Caco-2 (cell line): ENCODE measurements at places on chromosomes 4 and X.

DNA sequence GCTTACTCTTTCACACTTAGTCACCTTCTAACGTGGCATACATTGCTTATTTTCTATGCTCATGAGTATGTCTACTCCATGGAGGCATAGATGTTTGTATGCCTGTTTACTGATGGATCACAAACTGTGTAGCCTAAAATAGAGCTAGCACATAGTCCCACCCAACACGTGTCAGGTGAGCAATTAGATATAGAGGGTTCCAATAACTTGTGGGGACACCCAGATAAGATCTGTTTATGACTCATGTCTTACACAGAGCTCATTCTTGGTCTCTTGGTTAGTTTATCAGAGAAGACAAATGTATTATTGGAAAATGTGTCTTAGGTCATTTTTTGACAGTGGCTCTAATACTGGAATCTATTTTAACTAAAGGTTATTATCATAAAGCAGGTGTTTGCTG is 6.8 kb downstream of the ZFP42 start:
- H3K4me3 ChIP-seq, result no peak overlapping the region
- DNase-seq, result no peak
- H3K36me3 ChIP-seq, result no peaks in the 10 kb centered on the region
- H3K27ac ChIP-seq, result no peak overlapping the region

DNA sequence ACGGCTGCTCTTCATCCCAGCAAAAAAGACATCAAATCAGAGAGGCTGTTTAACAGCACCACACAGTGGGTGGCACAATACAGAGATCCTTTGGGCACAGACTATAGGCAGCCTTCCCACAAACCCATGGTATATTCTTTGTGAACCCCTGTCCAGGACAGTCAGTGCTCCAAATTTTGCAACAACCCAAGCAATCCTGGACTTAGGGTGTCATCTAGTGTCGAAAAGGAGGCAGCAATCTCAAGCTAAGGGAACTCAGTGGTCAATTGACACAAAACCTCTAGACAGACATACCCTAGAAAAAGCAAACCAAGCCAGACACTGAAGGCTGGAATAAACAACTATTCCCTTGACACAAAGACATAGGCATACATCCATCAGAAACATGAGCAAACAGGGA is 137.4 kb downstream of the BMP15 start:
- H3K4me3 ChIP-seq, result no peak overlapping the region
- DNase-seq, result no peak
- H3K4me1 ChIP-seq, result no peaks in the 10 kb centered on the region
- H3K27ac ChIP-seq, result no peak overlapping the region
- no peaks in the 10 kb centered on the region for H3K36me3 ChIP-seq
- H3K27me3 ChIP-seq, result no peaks in the 10 kb centered on the region

DNA sequence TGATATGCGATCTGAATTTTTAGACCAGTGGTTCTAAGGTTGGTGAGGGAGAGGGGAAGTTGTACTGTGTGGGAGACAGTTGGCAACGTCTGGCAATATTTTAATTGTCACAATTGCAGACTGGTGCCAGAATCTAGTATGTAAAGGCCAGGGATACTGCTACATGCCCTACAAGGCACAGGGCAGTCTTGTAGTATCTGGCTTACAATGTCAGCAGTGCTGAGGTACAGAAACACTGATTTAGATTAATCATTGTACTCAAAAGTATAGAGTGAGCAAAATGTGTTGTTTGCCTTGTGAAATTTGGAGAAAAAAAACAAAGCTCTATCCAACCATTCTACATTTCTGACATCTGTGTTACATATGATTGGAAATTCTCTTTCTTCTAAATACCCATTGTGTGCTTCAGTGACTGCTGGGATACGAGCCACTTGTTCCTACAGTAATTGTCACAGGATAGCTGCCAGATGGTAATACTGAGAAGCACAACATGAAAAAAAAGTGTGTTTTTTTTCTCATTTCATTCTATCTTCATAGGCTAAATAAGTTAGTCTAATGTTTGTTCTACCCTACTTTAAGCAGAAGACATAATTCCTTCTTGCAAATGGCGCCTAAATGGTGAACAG is 526.7 kb upstream of the AGA start:
- no peak for DNase-seq
- no peaks in the 10 kb centered on the region for H3K27me3 ChIP-seq
- H3K36me3 ChIP-seq, result no peaks in the 10 kb centered on the region
- H3K4me3 ChIP-seq, result no peak overlapping the region
- no peaks in the 10 kb centered on the region for H3K4me1 ChIP-seq

DNA sequence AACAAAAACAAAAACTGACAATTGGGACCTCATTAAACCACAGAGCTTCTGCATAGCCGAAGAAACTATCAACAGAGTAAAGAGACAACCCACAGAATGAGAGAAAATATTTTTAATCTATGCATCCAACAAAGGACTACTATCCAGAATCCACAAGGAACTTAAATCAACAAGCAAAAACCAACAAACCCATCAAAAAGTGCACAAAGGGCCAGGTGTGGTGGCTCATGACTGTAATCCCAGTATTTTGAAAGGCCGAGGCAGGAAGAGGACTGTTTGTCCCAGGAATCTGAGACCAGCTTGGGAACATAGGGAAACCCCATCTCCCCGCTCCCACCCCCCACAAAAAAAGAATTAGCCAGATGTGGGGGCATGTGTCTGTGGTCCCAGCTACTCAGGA is 10.7 kb downstream of the C4orf51 start:
- no peak for DNase-seq
- H3K4me1 ChIP-seq, result no peaks in the 10 kb centered on the region
- no peak overlapping the region for H3K4me3 ChIP-seq

DNA sequence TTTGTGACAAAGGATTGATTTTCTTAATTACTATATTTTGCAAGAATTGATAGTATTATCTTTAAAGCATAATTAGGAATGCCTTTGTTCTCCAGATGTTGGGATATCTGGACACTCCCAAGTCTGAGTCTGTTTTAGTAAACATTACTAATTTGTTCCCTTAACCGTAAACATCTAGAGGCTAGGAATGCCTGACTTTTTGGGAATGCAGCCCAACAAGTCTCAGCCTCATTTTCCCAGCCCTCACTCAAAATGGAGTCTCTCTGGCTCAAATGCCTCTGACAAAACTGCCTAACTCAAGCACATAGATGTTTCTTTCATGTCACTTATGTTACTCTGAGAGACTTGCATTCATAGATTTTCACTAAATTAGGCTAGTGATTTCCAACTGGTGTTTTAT is 297.0 kb upstream of the CLNK start:
- peak; percentile 27 for DNase-seq
- no peaks in the 10 kb centered on the region for H3K27me3 ChIP-seq
- H3K4me1 ChIP-seq, result peaks cover 28% of the 10 kb centered on the region

DNA sequence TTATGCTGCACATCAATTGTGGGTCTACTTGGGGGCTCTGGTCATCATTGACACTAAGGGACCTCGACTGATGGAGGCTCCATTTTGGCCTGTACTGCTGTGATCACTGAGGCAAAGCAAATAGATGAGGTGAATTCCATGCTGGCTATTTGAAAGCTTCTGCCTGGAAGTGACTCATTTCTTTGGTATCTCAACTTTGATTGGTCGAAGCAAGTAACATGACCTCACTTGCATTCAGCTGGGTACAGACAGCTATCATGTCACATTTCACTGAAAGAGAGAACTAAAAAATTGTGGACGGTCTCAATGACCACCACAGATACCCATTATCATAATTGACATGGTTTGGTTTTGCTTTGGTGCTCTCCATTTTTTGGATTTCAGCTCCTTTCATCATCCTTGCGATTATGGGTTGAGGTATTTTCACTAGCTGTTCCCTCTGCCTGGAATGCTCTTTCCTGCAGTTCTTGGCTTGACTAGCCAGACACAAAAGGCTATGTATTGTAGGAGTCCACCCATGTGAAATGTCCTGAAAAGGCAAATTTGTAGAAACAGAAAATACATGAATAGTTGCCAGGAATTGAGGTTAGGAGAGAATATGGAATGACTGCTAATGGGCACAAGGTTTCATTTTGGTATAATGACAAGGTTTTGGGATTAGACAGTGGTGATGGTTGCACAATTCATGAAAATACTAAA is 369.2 kb upstream of the LCORL start:
- no peak overlapping the region for H3K27ac ChIP-seq
- no peak overlapping the region for H3K4me3 ChIP-seq
- no peaks in the 10 kb centered on the region for H3K36me3 ChIP-seq
